ENCODE measurements at places on chromosomes 2 and 18.
A peak's percentile ranks its signal among the peaks of the same experiment; 100 is the strongest.

GRCh38 chr18:69992776-69993175 lies 45.1 kb upstream of the CD226 start:
- DNase-seq: no peak

DNA sequence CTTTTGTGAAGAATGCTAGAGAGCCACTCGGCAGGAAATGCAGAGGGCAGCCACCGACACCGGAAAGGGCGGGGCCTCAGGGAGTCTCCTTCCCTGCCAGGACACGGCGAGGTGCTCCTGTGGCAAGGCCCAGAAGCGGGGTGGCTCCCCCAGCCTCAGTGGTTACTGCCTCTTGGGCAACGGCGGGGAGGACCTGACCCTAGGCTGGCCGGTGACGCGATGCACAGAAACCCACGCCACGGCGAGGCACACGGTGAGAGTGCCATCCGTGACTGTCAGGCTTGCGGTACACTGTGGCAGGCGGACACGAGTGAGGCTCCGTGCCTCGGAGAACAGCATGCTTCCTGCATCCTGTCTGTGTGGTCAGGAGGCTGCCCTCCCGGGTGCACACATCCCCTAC lies 47.8 kb downstream of the ZAP70 start:
- no peak for DNase-seq

GRCh38 chr2:20593072-20594034 lies 57.5 kb downstream of the HS1BP3 start:
- DNase-seq: peak; percentile 77

- no peak for DNase-seq
Measured at GRCh38 chr2:112688086-112688880, 32.5 kb upstream of the NT5DC4 start.

- no peak for DNase-seq
Measured at GRCh38 chr18:66582211-66582610, 21.7 kb downstream of the CDH19 start.

- no peak for DNase-seq
Measured at GRCh38 chr18:13611142-13611600, 115.2 kb downstream of the FAM210A start.

- no peak for DNase-seq
Measured at GRCh38 chr18:45727068-45727467, 3.1 kb downstream of the SLC14A1 start.

DNA sequence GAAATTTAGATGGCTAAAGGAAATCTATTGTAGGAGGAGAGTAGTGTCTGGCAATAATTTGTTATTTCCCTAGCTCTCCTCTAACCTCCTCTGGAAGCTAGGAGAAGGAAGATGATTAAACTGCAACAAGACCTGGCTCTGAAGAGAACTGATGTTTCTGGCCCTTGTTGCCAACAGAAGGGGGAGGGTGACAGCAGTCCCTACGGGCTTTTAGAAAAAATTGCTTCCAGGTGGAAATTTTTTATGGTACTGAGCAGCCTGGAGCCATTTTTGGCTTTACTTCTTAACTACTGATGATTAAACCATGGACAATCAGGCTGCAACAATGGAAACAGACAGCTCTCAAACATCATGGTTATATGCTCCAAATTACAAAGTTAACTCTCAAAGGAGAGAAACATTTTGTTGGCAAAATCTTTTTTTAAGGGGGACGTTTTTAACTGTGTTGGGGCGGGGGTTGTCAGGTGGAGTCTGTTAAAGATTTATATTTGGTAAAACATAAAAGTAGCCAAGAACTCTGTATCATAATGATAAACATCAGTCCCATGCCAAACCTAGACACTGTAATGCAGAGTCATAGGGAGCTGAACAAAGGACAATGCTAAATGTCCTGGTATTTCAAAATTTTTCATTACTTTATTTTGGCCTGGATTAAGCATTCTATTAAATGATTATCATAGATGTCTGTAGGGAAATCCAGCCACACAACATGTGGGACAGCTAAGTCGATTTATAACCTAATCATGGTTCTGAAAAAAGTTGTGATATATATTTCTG lies 70.0 kb downstream of the EXOC6B start:
- DNase-seq: no peak

- DNase-seq: no peak
Measured at GRCh38 chr2:120405759-120406099, 59.8 kb downstream of the INHBB start.

GRCh38 chr18:24104486-24104885 lies 34.4 kb upstream of the CABYR start:
- no peak for DNase-seq

GRCh38 chr2:129006135-129006886 lies 687.6 kb upstream of the HS6ST1 start:
- DNase-seq: no peak

DNA sequence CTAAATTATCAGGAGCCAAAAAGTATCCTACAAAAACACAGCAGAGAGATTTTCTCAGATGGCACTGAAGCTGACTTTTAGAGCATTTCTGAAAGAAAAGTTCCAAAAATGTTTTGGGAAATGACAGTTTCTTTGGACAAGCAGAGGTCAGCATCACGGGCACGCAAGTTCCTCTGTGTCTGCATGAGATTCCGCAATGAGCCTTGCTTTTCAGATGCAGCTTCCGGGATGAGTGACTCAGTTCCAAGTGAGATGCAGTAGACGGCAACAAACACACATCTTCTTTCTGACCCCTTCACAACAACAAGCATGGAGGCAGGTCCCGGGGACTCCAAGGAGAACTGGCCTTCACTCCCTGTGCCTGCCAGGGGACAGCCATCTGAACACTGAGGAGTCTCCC lies 76.6 kb downstream of the EIPR1 start:
- no peak for DNase-seq

DNA sequence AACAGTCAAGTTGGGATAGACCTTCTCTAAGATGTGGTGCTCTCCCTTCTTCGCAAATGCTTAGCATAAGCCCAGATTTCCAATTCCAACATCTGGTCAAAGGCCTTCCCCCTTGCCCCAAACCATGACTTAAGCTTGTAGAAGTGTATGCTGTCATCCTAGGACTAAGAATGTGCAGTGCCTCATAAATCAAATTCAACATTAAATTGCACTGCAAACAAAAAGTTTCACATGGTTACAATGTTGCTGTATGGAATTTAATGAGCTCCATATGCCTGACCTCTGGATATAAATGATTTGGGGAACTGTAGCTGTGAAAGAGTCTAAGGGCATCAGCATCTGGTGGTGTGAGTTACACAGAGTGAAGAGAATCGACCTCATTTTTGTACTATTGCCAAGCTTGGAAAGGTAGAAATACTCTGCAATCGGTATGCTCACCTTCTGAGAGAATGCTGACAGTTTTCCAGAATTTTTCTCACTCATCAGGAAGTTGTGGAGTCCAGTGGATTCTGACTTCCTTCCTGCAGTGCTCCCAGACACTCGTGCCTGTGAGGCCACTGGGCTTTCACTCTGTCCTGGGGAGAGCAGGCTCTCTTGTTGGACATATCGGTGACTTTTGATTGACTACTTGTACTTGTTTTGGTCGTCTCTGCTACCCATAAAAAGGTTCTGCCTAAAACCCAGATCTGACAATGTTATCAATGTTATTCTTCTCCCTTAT lies 40.6 kb downstream of the FASTKD2 start:
- DNase-seq: no peak

- DNase-seq: no peak
Measured at GRCh38 chr2:101951296-101951695, 40.5 kb upstream of the IL1R2 start.

DNA sequence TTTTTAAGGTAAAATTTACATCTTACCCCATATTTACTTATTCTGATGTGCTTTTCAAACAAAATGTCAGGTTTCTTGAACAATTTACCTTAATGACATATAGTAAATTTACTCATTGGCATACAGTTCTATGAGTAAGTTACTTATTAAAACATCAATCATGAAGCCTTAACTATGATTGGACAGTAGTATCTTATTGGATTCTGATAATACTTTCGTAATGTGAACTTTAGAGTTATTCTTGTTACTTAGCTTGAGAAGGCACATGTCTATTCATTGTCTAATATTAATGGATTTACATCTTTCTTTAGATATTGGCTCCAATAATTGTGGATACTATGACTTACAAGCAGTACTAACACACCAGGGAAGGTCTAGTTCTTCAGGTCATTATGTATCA lies 51.7 kb downstream of the USP14 start:
- DNase-seq: no peak

- no peak for DNase-seq
Measured at GRCh38 chr2:79670198-79670597, 157.3 kb downstream of the CTNNA2 start.

DNA sequence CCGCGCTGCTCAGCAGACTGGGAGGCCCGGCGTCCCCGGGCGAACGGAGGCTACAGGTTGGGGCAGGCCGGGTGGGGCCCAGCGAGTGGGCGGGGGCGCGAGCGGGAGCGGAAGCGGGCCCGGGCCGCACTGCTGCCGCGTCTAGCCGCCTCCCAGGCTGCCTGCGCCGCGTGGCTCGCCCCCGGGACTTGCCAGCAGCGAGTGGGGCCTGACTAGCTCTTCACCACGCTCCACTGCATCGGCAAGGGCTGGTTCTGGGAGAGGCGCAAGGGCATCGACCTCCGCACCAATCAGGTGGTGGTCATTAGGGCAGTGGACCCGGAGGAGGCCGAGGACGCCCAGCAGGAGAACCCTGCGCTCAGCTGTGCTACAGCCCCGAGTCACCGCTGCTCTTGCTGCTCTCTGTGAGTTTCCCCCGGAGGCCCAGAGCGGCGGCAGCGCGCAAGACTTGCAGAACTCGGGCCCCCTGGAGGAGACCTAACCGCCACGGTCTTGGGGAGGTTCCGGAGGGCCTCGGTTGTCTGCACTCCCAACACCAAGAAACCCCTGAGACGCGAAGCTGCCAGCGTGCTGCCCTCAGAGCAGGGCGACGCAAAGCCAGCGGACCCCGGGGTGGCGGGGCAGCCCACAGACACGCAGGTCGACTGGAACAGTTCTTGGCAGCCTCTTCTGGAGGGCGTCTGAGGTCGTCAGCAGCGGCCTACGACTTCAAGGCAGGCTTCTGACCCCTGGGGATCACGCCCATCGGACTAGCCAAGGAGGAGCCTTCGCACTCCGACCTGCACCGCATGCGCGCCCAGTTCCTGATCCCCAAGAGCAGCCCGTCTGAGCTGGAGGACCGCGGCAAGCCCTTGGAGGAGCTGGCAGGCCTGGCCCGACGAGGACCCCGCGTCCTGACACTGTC lies 27.2 kb upstream of the PTPN2 start:
- no peak for DNase-seq

GRCh38 chr2:27965841-27966240 lies 75.3 kb downstream of the BABAM2 start:
- no peak for DNase-seq

GRCh38 chr2:156476850-156477206 lies 40.6 kb downstream of the GPD2 start:
- peak; percentile 62 for DNase-seq

GRCh38 chr2:898319-898718 lies 52.3 kb upstream of the SNTG2 start:
- no peak for DNase-seq

- DNase-seq: no peak
Measured at GRCh38 chr2:112084689-112085374, 29.8 kb downstream of the TMEM87B start.

DNA sequence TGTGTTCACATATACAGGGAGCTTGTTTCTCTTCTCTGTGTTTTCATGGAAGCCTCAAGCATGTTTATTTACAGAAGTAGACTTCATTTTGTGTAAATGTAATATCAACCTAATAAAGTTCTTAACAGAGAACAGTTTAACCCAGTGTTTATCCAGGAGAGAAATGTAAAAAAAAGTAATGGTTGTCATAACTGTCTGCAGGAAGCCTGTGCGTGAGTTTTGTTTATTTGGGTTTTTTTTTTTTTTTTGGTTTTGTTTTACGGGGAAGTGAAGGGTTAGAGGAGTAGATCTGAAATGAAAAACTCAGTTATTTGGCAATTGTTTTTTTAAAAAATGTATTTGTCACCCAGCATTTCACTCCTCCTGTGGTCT lies 124.7 kb downstream of the RAPGEF4 start:
- no peak for DNase-seq

DNA sequence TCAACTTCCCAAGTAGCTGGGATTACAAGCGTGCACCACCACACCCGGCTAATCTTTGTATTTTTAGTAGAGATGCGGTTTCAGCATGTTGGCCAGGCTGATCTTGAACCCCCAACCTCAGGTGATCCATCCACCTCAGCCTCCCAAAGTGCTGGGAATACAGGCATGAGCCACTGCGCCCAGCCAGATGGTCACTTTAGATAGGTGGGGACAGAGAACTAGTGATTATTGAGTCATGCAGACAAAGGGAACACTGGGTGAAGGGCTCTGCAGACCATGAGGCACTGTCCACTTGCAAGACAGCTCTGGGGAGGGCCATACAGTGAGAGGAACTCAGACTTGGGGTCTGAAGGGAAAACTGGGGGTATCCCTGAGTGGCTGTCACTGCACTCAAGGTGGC lies 58.4 kb upstream of the POMC start:
- no peak for DNase-seq

DNA sequence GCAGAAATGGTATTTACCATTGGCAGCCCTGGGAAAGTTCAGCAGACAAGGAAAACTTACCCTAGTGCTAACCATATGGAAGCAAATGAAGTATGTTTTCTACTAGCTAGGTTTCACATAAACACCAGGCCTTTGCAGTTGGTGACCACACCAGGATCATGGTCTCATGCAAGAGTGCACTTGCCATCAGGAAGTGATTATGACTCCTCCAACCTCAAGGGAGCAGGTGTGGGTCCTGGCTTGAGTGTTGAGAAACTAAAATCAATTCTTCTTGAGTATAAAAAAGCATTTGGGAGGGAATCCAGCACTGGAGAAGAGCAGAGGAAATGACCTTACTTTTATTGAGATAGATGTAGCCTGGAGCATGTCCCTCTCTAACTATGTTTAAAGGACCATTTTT lies 56.8 kb upstream of the SPAG16 start:
- DNase-seq: no peak

DNA sequence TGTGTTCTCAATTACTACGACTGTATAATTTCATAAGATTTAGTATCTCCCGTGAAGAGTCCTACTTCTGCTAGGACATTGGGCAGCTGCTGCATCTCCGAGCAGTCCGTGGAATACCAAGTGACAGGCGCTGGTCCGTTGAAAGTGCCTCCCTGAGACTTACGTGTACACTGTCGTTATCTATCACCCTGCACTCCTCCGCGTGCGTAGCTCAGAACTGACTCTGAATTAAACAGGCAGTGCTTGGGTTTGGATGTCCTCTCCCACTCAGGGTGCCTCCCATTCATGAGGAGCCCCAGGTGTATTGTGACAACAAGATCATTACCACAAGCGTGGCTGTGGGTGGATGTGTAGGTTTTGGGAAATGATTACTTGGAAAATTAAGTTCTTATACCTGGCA lies 148.4 kb downstream of the SH3RF3 start:
- DNase-seq: no peak

- no peak for DNase-seq
Measured at GRCh38 chr2:235606004-235606715, 112.3 kb downstream of the AGAP1 start.

- no peak for DNase-seq
Measured at GRCh38 chr2:104658144-104658835, 195.6 kb upstream of the POU3F3 start.

DNA sequence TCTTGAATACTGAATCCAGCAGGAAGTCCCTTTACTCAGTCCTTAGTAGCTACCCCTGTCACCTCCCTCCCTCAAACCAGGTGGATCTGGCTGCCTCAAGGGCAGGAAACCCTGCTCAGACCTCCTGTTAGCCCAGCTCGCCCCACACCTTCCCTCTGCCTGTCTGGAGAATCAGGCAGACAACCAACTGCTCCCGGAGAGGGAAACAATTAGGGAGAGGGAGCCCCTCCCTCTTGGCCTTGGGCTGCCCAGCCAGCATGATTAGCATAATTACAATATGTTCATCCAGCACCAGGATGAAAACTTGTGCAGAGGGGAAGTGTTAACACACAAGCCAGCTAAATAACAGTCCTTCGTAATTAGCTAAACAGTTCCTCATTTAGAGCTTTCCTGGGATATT lies 185.5 kb downstream of the C1D start:
- no peak for DNase-seq

Data from non-pigmented ciliary epithelial cell (primary cell).